ENCODE measurements at places on chromosomes 5 and 9.

- DNase-seq, result no peak
Observed at GRCh38 chr9:34759432-34760134, 49.6 kb upstream of the CCL21 start.

DNA sequence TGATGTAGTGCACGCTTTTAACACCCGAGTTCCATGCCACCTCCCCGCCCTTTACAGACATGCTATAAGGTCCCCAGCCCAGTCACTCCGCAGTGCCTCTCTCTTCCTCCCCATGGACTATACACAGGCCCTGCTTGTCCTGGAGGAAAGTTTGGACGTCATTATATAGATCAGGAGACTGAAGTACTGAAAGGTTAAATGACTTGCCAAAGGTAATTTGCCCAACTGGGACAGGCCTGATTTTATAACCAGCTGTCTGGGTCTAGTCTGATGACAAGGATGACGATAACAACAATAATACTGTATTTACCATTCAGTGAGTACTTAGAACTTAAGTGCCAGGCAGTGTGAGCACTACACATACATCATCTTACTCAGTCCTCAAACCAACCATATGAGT, 33.1 kb downstream of the LVRN start:
- DNase-seq, result no peak

DNA sequence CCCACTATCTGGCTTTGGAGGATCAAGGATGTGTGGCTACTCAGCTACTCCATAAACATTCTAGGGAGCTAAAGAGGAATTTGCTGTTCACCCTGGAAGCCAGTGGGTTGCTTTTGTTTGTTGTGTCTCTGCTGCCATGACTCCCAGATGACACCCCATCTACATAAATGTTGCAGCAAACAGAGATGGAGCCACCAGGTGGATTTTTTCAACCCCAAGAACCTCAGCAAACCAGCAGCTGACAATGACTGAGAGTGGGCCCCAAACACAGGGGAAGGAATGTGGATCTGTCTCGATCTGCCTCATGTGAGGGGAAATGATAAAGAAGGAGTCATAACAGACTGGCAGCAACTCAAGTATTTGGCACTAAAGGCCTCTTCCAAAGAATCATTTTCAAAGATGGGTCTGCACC, 132.7 kb upstream of the TNC start:
- DNase-seq, result peak; percentile 61

DNA sequence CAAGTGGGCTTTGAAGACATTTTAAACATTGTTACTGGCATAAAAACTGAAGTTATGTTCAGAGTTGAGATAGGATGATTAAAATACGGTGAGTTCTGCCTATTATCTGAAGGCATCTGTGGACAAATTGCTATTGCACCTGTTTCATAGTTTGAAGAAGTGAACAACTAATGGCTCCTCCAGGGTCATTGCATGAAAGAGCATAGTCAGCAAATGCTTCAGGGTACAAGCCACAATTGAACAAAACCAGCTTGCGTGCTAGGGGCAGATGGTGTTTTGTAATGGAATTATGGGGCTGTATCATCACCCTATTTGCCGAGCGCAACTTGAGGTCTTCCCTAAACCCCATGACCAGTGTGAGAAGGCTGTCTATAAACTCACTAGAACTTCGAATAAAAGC, 369.1 kb downstream of the MTRR start:
- no peak for DNase-seq

DNA sequence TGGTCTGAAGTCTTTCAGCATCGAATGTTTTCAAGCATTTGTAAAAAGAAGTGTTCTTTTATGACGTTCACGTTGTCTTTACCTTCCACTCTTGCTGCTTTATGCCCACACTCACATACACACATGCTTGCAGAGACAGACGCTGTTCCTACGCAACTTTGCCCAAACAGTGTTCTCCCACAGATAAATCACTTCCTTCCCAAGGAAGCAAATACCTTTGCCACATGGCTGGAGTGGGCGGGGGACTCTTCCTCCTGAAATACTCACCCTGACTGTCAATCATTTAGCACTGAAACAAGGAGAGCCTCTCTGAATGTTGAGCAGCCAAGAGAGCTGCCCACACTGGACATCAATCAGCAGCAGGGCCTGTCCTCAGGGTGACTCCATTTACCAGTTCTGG, 22.4 kb upstream of the ASTN2 start:
- peak; percentile 30 for DNase-seq

DNA sequence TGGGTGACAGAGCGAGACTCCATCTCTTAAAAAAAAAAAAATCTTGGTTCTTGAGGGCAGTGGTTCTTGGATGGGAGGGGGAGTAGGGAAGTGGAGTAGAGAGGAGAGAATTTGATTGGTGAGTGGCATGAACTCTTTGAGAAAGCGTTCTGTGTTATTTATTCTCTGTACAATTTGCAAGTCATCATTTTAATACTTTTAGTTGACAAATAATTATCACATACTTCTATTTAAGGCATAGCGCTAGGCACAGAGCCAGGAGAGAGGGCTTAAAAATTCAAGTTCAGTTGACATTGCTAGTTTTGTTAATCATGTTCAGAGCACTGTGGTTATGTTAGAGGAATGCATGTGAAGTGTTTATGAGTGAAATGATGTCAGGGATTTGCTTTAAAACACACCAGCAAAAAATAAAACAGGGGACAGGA, 24.6 kb downstream of the HSDL2 start:
- DNase-seq, result no peak

GRCh38 chr5:155475318-155475717, 461.8 kb downstream of the KIF4B start:
- no peak for DNase-seq

GRCh38 chr9:8860086-8860485, 1060.5 kb upstream of the DMAC1 start:
- DNase-seq, result no peak

DNA sequence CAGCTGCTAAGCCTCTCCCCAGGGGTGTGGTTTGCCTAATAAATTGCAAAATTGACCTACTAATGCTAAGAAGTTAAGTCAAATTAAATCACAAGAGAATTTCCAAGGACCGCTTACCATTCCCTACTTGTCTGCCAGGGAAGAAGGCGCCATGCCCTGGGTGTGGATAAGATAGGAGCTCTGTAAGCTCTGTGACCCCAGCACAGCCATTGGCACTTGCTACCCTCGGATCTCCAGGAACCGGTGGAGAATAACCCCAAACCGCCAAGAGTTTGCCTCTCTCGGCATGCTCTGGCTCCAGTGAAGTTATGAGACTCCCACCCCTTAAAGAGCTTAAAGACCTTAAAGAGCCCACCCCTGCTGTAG, 58.9 kb downstream of the NEURL1B start:
- DNase-seq, result no peak

GRCh38 chr5:36240779-36241630, 720 bp downstream of the NADK2 start:
- peak; percentile 63 for DNase-seq

GRCh38 chr9:130316430-130316829, 50.9 kb downstream of the HMCN2 start:
- DNase-seq, result no peak

DNA sequence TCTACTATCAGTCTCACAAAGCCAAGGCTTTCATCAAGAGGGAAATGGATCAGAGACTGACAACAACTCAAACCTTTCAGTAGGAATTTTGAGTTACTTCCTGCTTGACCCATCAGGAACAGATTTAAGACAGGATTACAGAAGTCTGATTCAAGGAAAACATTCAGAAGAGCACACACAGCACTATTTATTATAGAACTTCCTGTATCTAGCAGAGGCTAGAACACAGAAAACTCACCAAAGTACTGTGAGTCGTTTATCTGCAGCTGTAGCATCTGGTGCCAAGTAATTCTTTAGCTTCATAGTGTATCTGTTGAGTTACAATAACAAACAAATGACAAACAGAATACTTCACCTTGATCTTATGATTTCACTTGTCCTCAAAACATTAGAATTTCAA, 13.8 kb downstream of the LEAP2 start:
- no peak for DNase-seq

DNA sequence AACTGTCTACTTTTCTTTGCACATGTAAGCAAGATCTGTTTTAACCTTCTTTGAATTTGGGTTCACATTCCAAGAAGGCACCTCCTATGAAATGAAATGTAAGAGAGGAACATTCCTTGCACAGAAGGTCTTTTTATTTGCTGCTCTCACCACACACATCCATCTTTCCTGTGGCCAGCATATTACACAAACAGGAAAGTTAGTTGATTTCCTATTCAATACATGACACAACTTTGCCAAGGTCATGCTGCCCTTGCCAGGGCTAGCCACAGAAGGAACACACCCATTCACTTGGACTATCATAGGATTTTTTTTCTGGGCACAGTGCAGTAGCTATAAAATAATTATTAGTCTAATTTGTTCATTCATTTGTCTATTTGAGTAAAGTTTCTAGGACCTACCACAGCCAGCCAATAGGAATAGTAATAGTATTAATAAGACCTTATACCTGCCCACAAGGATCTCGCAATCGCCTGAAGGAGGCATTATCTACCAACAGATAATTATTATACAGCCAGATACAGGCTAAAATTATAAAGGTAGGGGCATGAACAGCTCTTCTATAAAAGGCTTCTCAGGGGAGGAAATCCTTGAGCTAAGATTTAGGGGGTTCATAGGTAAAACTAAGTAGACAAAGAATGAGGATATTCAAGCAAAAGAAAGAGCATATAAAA, 78.1 kb upstream of the NREP start:
- peak; percentile 30 for DNase-seq

DNA sequence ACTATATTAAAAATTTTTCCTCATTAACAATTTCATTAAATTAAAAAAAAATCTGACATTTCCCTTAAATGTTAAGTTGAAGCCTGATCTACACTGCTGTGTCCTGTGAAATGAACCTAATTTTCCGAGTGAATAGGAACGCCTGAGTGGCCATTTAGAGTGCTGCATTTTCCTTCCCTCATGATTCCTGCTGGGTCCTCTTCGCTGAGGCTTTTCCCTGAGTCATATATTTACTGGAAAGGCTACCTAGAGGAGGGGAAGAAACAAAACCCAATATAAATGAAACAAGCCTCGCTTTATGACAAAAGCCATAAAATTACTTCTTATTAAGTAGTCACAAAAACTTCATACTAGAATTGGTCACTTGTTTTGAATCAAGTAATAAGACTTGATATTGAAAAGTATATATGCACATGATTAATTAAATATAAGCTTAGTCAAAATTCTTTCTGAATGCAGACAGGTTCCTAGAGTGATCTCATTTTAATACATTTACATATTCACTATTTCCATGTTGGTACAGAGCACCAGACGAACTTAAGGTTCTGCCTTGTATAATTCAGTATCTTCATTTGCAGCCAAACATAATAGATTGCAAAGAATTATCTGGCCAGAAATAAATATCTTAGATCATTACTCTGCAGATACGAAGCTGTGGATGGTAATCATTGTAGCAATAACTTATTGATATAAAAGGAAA, 6.3 kb upstream of the ISCA1 start:
- DNase-seq, result no peak

DNA sequence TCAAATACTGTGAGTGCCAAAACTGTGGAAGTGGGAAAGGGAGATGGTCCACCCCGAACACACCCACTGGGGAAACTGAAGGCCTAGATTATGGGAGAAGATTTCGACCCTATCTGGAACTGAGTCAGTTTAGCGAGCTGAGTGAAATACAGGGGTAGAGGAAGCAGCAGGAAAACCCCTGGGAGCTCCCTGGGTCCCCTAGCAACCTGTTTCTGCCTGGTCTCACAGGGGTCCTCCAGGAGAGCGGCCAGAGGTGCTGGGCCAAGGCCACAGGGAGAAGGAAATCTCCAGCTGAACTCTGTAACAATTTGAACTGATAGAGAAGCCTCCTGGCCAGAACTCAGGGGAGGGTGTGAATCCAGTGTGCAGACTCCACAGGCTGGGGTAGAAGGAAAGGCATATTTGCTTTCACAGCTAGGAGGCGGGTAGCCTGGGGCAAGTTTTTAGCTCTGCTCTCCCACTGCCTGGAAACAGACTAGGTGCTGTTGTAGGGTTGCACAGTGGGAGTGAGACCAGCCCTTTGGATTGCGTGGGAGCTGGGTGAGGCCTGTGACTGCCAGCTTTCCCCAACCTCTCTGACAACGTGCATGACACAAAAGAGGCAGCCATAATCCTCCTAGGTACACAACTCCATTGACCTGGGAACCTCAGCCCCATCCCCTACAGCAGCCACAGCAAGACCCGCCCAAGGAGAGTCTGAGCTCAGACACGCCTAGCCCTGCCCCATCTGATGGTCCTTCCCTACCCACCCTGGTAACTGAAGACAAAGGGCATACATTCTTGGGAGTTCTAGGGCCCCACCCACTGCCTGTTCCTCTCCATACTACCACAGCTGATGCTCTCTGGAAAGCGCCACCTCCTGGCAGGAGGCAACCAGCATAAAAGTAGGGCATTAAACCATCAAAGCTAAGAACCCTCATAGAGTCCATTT, 78.8 kb upstream of the GPBP1 start:
- peak; percentile 40 for DNase-seq

- no peak for DNase-seq
Observed at GRCh38 chr9:18359335-18359734, 114.6 kb upstream of the ADAMTSL1 start.

GRCh38 chr5:176774216-176775171, 35.9 kb upstream of the UNC5A start:
- no peak for DNase-seq

GRCh38 chr9:13957089-13957488, 356.9 kb downstream of the NFIB start:
- DNase-seq, result no peak

DNA sequence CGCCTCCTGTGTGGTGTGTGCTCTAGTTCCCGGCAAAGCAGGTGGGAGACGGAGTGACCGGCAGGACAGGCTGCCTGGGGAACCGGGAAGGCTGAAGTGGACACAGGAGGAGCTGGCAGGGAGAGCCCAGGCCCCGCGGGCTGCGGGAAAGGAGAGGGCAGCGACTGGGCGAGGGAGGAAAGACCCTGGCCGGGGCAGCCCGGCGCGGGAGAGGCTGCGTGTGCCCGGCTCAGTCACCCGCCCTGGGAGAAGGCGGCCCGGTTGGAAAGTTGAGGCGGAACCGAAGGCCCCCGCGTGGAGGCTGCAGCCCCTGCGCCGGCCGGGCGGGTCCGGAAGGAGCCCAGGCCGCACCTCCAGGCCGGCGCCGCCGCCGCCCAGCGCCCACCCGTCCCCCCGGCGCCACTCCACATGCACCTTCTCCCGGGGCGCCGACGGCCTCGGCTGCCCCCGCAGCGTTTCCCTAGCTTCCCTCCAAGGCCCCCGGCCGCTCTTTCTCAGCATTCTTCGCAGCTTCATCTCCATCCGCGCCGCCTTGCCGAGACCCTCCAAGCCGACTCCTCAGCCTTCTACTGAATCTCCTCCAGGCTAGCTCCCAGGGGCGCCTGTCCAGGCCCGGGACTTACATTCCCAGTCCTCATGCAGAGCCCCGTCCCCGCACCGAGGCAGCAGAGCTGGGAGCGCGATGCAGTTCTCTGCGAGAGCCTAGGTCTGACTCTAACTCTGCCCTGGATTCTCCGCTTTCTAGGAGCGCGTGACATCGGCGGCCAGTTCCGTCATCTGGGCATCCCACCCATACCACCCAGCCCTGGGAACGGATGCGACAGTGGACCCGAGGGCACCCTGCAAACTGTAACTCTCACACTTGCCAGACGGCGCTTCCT, 152.0 kb downstream of the ERCC6L2 start:
- no peak for DNase-seq

DNA sequence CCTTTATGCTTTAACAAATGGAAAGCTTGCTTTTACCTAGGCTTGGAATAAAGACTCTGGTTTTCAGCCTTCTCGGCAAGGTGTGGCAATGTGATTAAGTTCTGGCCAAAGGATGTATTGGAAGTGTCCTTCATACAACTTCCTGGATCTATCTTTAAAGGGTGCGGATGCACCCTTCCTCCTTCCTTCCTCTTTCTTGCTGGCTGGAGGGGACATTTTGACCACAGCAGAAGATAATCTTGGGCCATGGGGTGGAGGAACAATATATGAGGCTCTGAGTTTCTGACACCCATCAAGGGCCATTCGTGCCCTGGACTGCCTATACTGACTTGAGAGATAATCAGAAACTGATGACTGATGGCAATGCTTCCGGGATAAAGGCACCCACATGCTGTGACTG, 145.7 kb downstream of the ACER2 start:
- DNase-seq, result no peak

Measured in MCF 10A (cell line).